Neural progenitor cell (in vitro differentiated cells): ENCODE measurements at places on chromosomes 3 and 15.

GRCh38 chr15:77057685-77058084, 13.2 kb downstream of the TSPAN3 start:
- no peak for DNase-seq

DNA sequence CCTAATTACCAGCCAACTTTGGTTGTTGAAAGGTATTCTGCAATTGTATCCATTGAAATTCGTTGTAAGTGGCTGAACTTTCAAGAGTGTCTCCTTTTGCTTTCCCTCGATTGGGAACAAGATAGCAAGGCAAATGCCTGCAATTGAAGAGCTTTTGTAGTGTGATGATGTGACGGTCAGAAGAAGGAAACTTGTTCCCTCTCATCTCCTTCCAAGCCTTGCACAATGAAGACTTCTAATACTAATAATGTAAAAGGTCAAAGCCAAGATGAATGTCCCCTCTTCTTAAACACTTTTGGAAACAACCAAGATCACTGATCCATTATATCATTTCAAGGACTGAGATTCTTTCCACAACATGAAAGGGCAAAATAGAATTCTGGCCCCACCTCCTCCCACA, 101.9 kb upstream of the LMCD1 start:
- no peak for DNase-seq

GRCh38 chr3:8581806-8582445, 62.7 kb downstream of the SSUH2 start:
- no peak for DNase-seq

- no peak for DNase-seq
These were observed 1.2 kb downstream of the TBL1XR1 start for GRCh38 chr3:177196008-177196455.

GRCh38 chr15:42727750-42728381, 9.1 kb downstream of the CDAN1 start:
- DNase-seq = no peak

DNA sequence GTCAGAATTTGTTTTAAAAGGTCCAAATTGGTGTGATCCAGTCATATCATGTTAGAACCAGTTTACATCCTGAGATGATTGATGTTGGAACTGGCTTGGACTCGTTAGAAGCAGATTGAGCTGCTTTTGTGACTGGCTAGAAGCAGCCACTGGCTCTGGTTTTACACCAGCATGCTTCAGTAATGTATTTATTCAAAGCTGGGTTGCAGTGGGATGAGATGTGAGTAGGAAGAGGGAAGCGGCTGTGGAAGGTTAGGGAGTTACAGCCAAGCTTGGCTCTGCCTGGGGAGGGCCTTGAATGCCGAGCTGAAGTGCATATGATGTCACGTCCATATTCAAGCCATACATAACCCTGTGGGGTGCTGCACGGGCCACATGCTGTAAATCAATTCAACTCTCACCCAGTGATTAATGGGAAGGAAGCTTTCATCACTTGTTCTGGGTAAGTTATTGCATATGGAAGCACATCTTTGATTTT, 104.0 kb upstream of the SMAD3 start:
- DNase-seq = no peak

GRCh38 chr3:170751083-170751898, 118.7 kb downstream of the RPL22L1 start:
- no peak for DNase-seq

DNA sequence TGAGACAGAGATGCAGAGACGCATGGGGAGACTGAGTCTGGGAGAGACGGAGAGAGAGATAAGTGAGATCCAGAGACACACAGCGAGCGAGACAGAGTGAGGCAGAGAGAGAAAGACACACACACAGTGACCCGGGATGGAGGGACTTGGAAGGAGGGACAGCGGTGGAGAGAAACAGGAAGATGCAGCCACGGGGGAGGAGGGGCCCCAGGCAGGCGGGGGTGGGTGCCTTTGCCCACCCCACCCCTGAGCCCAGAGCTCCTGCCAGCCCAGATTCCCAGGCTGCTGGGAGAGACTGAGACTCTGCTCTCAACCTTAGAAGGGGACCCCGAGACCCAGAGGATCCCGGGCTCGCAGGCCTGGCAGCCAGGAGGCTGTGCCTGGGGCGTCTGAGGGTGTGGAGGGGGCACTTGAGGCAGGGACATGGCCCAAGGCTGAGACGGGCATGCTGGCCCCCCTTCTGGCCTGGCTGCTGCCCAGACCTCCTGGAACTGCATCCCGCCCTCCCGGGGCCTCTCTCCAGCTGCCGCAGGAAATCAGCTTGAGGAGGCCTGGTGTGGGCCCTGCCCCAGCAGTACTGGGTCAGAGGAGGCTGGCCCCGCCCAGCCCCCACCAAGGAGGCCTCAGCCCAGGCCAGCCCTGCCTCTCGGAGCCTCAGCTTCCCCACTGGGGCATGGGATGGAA, 18.1 kb downstream of the H1-8 start:
- no peak for DNase-seq

GRCh38 chr15:82181371-82181770, 81.2 kb downstream of the EFL1 start:
- DNase-seq = no peak

DNA sequence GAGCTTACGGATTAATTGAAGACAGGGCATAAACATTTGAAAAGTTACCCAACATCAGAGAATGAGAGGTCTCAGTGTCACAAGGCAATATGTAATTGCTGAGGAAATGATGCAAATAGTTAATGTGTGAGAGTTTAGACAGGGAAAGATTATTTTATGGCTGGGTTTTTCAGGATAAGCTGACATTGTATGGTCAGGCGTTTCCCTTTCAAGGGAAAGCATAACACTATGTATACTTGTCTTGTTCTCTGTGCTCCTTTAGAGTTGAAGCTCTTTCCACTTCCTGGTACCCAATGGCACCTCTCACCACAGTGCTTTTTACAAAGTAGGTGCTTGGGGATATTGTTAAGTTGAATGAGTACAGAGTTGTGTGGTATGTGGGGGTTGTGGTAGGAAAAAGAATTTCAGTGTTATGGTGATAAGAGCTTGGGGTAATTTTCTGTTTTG, 19.9 kb downstream of the IQGAP1 start:
- DNase-seq = no peak

DNA sequence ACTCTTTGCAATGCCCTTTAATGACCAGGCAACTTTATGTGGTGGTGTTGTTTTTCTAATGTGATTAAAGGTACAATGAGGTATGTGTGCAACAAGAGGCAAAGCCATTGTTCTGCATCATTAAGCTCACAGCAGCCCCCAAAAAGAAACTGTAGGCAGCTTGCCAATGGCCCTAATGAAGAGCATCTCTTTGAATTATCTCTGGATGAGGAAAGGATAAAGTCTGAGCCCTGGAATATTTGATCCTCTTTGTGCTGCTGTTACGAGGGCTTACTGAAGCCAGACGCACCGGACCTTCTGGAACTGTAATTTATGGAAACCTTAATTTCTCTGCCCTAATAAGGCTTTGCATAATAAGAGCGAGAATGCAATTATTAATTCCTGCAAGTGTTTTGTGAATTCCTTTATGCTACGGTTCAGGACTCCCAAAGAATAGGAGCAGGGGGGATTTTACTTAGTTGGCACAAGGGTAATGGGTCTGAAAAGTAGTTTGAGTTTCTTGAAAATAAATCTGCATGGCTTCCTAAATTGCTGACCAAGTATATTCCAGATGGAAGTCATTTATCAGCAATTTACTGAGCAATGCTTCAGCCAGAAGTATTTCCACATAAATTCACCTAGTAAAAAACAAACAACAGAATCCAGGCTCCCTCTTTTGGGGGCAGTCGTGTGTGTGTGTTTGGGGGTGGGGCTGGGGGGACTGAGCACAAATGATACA, 193.4 kb downstream of the PDZRN3 start:
- peak; percentile 55 for DNase-seq

GRCh38 chr15:72503147-72503546, 29.0 kb downstream of the ARIH1 start:
- DNase-seq = no peak

- no peak for DNase-seq
These were observed 372.1 kb downstream of the LPP start for GRCh38 chr3:188526057-188526456.

DNA sequence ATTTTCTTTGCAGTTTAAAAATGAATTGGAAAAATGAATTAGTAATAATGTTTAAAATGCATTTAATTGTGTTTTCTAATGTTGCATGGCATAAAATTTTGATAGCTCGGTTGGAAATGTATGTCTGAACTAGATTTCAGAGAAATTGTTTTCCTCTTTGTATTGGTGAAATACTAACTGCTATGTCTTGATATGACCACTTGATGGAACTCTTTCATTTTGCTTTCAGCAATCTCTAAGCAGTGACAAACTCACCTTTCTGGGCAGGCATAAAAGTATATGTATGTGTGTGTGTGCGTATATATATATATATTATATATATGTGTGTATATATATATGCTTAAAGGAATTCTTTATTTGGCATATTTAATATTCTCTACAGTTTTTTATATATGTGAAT, 239.3 kb upstream of the ZNF717 start:
- peak; percentile 36 for DNase-seq

DNA sequence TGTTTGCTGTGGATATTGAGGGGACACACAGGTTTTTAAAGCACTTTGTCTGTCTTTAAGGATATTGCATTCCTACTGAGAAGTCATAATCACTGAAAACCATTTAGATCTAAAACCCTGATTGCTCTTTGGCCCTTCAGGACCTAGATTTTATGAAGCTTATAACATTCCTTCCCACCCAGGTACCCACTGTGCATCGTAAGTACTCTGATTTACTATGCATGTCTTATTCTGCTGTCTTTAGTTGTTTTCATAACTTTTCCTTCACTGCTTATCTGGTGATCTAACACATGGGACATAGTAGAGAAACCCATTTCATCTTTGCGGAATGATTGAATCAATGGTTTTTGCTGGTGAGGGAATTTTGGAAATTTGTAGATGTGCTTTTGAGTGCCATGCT, 247.0 kb upstream of the RARB start:
- no peak for DNase-seq

GRCh38 chr3:62003835-62004234, 369.5 kb downstream of the FEZF2 start:
- no peak for DNase-seq

- no peak for DNase-seq
These were observed 292.9 kb upstream of the NR2F2 start for GRCh38 chr15:96037584-96037983.

DNA sequence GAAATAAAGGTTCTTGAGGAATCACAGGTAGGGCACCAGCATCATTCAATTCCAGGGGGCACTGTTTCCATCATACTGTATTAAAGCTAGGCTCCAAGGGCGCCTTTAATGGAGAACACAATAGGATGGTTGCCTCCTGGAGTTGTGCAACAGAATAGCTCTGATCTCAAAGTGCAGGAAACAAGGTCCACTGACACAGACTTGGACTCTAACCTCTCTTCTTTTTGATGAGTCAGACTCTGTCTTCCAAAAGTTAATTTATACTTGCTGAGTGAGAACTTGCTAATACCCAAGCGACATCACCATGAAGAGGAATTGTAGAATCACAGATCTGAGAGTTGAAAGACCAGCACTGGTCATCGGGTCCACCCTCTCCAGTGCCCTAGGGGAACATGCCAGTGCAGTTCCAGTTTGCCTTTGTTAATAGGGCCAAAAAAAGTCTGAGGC, 94.4 kb upstream of the PHLDB2 start:
- no peak for DNase-seq

- DNase-seq = no peak
These were observed 102.1 kb upstream of the ARPP21 start for GRCh38 chr3:35537265-35537664.

DNA sequence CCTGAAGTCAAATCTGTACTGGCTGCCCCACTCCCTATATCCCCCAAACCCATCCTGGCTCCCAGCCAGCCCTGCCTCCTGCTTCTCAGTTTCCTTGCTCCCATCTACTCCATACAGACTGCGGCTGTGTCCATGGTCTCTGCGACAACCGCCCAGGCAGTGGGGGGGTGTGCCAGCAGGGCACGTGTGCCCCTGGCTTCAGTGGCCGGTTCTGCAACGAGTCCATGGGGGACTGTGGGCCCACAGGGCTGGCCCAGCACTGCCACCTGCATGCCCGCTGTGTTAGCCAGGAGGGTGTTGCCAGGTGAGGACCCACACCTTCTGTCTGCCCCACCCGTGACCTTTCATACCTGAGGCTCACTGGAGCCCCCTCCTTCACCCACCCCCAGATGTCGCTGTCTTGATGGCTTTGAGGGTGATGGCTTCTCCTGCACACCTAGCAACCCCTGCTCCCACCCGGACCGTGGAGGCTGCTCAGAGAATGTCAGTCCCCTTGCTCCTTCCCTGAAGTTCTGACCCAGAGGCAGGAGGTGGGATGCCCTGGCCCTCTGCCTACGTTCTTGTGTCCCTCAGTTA, 14.7 kb downstream of the STAB1 start:
- no peak for DNase-seq

DNA sequence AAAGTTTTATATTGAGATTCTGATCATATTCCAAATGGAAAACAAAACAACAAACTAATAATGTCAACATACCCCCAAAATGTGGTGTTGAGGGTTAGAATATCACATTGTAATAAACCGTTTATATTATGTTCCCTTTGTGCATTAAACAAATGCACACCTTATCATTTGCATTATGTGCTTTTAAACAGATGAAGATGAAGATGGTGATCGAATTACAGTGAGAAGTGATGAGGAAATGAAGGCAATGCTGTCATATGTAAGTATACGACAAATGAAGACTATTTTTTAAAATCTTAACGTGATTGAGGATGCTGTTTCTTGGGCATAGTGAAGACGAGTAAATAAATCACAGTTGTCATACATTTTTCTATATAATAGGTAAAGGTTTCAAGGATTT, 20.6 kb downstream of the MAP2K5 start:
- no peak for DNase-seq

DNA sequence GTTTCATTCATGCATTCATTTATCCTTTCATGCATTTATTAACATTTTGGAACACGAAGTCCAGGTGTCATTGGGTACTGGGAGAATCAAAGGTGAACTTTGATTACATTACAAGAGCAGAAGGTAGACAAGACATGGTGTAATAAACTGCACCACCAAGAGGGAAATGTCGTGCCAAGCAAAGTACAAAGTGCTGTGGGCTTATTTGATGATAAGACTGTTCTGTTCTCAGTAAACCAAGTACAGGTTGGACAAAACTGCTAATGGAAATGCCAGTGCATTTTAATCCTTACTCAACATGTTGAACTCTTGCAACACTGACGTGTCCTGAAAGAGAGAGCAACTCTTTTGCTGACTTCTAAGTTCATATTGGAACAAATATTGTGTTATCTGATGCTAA, 69.4 kb downstream of the MME start:
- no peak for DNase-seq

- DNase-seq = no peak
These were observed 118.3 kb downstream of the TIGIT start for GRCh38 chr3:114411811-114412803.

- DNase-seq = peak; percentile 61
These were observed 379.0 kb upstream of the TPRG1 start for GRCh38 chr3:188792793-188793192.

GRCh38 chr15:35141743-35142471, 56.8 kb upstream of the NANOGP8 start:
- no peak for DNase-seq
